HFFc6 (cell line): ENCODE measurements at places on chromosomes 3 and 15. TPM values are rescaled to one million over a fixed set of nuclear protein-coding genes. Genes with fewer than 3 reads are reported as not detected.

DNA sequence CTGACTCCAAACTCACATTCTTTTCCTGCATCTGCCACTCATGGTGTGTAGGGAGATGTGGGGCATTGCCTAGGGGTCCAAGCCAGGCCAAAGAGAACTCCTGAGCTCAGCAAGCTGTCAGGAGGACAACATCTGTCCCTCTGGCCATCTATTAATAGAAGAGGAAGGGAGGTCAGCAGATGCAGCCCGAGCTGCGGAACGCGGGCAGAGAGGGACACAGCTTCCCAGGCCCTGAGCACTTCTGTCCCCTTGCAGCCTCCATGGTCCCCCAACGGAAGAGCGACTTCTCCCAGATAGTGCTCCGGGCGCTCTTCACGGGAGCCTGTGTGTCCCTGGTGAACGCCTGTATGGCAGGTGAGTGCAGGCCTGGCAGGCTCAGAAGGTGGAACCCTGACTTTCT, 37.3 kb upstream of the PDE8A start:
- no peak for DNase-seq

RBP2 gene
- total RNA-seq, result not detected in 3 replicates

TM4SF1 gene
- total RNA-seq, result 7.9 to 77.3 TPM (median 11.5 TPM) in 3 replicates

GRCh38 chr15:38860253-38860652, 295.6 kb upstream of the RASGRP1 start:
- DNase-seq, result no peak

DNA sequence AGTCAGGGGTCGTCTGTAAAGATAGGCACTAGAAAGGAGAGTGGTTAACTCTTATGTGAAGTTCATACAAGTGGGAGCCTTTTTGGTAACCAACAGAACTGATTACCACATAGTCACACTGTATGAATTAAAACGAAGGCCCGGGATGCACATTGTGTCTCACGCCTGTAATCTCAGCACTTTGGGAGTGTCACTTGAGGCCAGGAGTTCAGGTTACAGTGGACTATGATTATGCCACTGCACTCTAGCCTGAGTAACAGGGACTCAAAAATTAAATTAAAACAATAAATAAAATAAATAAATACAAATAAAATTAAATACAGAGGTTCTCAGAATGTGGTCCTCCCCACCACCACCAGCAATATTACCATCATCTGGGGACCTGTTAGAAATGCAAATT, 467 bp downstream of the DNAAF4 start:
- no peak for DNase-seq

DNA sequence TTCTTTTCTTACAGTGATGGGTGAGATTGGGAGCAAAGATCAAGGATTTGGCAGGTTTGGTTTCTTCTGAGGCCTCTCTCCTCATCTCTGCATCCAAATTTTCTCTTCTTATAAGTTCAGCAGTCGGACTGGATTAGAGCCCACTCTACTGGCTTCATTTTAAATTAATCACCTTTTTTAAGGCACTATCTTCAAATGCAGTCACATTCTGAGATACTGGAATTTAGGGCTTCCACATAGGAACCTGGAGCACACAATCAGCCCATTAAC, 56.5 kb upstream of the PLSCR4 start:
- DNase-seq, result no peak

SLC27A2 gene
- total RNA-seq, result 1.1 and 1.5 TPM in 2 replicates

GRCh38 chr3:156764751-156765150, 61.4 kb upstream of the LEKR1 start:
- DNase-seq, result no peak

KLHL40 gene
- not detected in 3 replicates for total RNA-seq

GRCh38 chr15:69585937-69586336, 133.3 kb downstream of the RPLP1 start:
- DNase-seq, result no peak

DNA sequence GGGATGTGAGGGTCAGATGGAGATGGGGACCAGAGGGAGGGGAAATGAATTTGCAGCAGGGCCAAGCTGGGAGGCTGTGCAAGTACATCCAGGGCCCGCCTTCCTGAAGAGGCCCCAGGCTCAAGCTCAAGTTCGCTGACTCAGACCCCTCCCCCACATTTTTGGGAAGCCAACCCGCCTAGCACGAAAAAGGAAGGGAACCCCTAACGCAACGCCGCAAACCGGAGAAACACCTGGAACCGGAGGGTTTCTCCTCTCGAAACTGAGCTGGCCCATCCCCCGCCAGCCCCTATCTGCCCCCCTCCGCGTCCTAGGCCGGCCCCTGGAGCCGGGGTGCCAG, 624 bp downstream of the AP3B2 start:
- no peak for DNase-seq

GNAT1 gene
- total RNA-seq, result not detected in 3 replicates

CIDEC gene
- total RNA-seq, result not detected in 3 replicates

DNA sequence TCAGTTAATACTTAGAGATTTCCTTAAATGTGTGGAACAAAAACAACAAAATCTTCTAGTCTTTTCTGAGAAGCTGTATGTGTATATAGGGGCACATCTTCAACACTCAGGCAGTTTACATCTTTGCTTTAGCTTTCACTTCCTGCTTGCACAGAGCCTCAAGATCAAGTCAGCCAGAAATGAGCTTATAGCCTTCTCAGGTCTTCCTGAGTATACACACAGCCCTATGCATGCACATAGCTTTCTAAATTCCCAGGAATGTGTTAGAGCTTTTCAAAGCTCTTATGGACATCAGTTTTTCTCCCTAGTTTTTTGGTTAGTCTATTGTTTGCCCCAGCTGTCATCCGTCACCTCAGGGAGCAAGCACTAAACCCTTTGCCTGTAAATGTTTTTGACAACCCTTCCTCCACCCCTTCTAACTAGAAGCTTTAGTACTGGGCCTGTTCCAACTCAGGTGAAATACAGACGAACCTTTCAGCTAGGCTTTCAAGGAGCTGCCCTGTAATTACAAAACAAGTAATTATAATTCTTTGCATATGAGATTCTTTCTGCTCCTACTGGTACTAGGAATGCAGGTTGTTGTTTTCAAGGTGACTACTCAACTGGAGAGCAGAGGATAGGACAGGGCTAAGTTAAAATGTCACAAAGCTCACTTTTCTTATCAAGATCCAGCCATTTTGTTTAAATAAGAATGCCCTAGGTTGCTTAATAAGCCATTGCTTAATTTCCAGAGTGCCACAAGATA, 22.6 kb upstream of the MTMR10 start:
- DNase-seq, result no peak

GRCh38 chr15:69830876-69831275, 266.8 kb downstream of the TLE3 start:
- DNase-seq, result no peak

DNA sequence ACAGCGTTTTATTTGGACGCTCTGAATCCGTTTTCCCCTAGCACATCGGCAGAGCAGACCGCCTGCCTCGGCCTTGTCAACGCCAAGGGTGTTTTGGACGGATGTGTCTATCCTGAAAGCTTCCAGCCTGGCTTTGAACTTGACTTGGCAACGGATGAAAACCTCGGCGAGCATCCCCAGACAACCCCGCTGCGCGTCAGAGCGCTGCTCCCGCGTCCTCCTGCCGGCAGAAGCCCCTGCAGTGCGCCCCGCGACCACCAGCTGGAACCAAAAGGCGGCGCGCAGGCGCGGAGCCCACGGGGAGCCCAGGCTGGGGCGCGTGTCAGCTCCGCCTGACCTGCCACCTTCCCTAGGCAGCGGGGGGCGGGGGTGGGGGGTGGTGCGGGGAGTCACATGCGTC, 26.2 kb upstream of the ARL8B start:
- no peak for DNase-seq

IQCF6 gene
- total RNA-seq, result not detected in 3 replicates

DNA sequence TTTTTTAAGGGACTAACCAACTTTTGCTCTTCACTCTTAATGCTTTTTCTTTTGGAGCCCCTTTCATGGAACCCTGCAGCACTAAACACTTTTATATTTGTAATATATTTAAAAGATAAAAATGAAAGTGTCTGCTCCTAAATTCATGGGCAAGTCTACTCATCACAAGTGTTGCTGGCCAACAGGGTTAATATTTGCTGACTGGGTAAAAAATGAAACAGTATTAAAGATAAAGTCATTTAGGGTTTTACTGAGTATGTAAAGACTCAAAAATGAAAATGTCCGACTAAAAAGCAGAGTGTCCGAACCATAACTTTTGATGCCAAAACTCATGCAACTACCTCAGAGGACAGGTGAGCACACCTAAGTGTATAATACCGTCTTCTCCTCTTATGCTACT, 54.0 kb downstream of the MOBP start:
- DNase-seq, result no peak
